ENCODE measurements at places on chromosomes 7 and 10. TPM values are rescaled to one million over a fixed set of nuclear protein-coding genes. Genes with fewer than 3 reads are reported as not detected.

The GPR141 gene
- total RNA-seq: not detected

The OR2A1 gene
- not detected for total RNA-seq

The LIPM gene
- 0.34 TPM for total RNA-seq

The NUDT13 gene
- total RNA-seq: 1.3 TPM

The MRLN gene
- not detected for total RNA-seq

The ACSL5 gene
- not detected for total RNA-seq

The SPDYE9 gene
- total RNA-seq: not detected

The PNLIPRP2 gene
- total RNA-seq: not detected

The RBM20 gene
- under 0.01 TPM for total RNA-seq

The SFXN2 gene
- total RNA-seq: 2.4 TPM

The LRRC17 gene
- total RNA-seq: 0.28 TPM

The RHOBTB1 gene
- total RNA-seq: 9.2 TPM

The NME8 gene
- total RNA-seq: not detected

The SDHAF3 gene
- total RNA-seq: 14.0 TPM

The MACROH2A2 gene
- total RNA-seq: 16.9 TPM

The DLX5 gene
- 1.00 TPM for total RNA-seq

The THSD7A gene
- 0.28 TPM for total RNA-seq

The CLCN1 gene
- not detected for total RNA-seq

The ABCA13 gene
- total RNA-seq: 4.9 TPM

The C7orf33 gene
- total RNA-seq: not detected

The SPDYE16 gene
- not detected for total RNA-seq

The TMEM176A gene
- total RNA-seq: not detected

The LRIT1 gene
- total RNA-seq: not detected

The HOXA5 gene
- not detected for total RNA-seq

The TMEM130 gene
- not detected for total RNA-seq

The PHKG1 gene
- total RNA-seq: 0.50 TPM

The TFPI2 gene
- 1.7 TPM for total RNA-seq

The VPS26A gene
- 59.1 TPM for total RNA-seq

The FAM131B gene
- total RNA-seq: 0.34 TPM

The GALNT17 gene
- total RNA-seq: not detected

The ST8SIA6 gene
- 0.85 TPM for total RNA-seq

The NEUROD6 gene
- total RNA-seq: not detected

The SLC18A3 gene
- total RNA-seq: not detected

The ASZ1 gene
- not detected for total RNA-seq

The SLC39A12 gene
- total RNA-seq: not detected

The LDB3 gene
- total RNA-seq: under 0.01 TPM

The ANKMY2 gene
- 8.2 TPM for total RNA-seq

The SEMA3D gene
- total RNA-seq: not detected

The SLC26A5 gene
- total RNA-seq: not detected

The HABP2 gene
- total RNA-seq: not detected

The C10orf62 gene
- total RNA-seq: not detected

The NRBF2 gene
- total RNA-seq: 59.7 TPM

The ZNF438 gene
- total RNA-seq: 1.0 TPM

The VSTM4 gene
- not detected for total RNA-seq

The LRRC18 gene
- total RNA-seq: not detected

The MKLN1 gene
- 43.9 TPM for total RNA-seq

The MYH16 gene
- 0.36 TPM for total RNA-seq

The SH3PXD2A gene
- total RNA-seq: 19.1 TPM

The RAMP3 gene
- total RNA-seq: not detected

The AQP1 gene
- 0.14 TPM for total RNA-seq

The VPS37D gene
- 1.3 TPM for total RNA-seq

The ITGB8 gene
- 7.9 TPM for total RNA-seq

Data from nasal cavity respiratory epithelium epithelial cell of viscerocranial mucosa (primary cell).